Activated CD4-positive, alpha-beta T cell treated with anti-CD3 and anti-CD28 coated beads for 36 hours (primary cell): ENCODE measurements at places on chromosomes 3 and 15. TPM values are rescaled to one million over a fixed set of nuclear protein-coding genes. Genes with fewer than 3 reads are reported as not detected.
A peak's percentile ranks its signal among the peaks of the same experiment; 100 is the strongest.

EFCAB12 gene
- total RNA-seq: 0.56 TPM

KIF15 gene
- total RNA-seq: 40.1 TPM

OXTR gene
- 0.91 TPM for total RNA-seq

PAQR9 gene
- total RNA-seq: not detected

TERC gene
- 11.1 TPM for total RNA-seq

EPHB1 gene
- total RNA-seq: 0.98 TPM

MESP1 gene
- total RNA-seq: 4.6 TPM

EPHA6 gene
- not detected for total RNA-seq

DNA sequence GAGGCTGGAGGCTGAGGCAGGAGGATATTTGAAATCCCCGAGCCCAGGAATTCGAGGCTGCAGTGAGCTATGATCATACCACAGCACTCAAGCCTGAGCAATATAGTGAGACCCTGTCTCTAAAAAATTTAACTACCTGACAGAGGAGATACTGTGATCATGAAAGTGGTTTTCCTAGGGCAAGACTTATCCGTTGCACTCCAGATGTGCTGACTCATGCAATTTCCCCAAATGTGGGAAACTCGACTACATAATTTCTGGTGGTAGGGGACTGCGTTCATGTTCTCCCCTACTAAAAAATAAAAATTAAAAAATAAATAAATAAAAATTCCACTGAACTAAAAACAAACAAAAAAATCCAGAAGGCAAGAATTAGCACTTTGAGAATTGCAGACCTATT, 271.7 kb downstream of the SHQ1 start:
- DNase-seq: no peak

GRCh38 chr3:44920081-44920480, 45.7 kb downstream of the TGM4 start:
- no peak for DNase-seq

DNA sequence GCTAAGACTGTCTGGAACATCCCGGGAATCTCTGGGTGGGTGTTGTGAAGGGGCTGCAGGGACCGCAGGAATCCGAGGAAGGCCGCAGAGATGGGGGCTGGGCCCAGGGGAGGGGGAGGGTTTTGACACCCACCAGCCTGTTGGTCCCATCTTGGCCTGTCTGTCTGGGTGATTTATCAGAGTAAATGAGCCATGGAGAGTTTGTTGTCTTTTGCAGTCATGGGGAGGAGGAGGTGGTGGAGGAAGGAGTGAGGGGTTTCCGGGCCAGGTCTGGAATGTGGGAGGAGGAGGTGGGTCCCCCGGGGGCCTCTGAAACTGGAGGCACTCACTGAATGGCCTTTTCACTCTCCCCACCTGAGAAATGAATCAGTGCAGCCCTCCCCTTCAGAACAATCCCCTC, 11.5 kb downstream of the SEMA3F start:
- DNase-seq: no peak

- DNase-seq: peak; percentile 30
Measured at GRCh38 chr3:18891641-18892040, 256.7 kb upstream of the KCNH8 start.

GRCh38 chr15:95059346-95059905, 828.1 kb downstream of the MCTP2 start:
- no peak for DNase-seq

DNA sequence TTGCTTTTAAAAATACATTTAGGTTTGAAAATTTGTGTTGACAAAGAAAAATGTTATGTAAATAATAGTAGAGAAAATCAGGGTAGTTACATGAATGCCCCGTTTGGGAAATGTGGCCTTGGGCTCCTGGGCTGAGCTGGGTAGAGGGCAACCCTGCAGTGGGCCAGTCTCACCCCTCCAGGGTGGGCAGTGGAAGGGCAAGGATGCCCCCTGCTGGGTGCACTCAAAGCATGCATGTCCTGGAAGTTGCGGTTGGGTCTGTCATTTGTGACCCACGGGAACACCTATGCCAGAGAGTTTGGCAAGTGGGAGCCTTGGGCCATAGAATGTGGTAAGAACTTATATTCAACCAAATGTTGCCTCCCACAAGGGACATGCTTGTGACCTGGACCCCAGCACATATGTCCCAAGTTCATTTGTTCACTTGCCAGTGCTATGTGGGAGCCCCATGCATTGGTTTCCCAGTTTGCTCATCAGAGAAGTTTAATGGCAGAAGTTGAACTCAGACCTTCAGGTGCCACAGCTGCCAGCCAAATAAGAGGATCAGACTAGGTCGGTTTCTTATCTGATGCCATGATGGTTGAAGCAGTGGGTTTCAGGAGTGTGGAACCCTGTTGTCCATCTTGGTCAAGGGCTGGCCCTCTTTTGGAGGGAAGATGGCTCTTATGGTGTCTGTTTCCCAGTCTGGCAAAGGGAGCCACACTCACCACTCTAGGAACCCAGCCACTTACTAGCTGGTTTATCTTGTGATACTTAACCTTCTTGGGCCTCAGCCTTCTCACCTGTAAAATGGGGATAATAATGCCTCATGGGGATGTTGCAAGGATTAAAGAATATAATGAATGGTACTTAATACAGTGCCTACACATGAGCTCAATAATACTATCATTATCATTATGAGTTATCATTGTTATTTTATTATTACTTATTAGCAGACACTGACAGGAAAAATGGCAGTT, 2.5 kb upstream of the PLCB2 start:
- peak; percentile 85 for DNase-seq

DNA sequence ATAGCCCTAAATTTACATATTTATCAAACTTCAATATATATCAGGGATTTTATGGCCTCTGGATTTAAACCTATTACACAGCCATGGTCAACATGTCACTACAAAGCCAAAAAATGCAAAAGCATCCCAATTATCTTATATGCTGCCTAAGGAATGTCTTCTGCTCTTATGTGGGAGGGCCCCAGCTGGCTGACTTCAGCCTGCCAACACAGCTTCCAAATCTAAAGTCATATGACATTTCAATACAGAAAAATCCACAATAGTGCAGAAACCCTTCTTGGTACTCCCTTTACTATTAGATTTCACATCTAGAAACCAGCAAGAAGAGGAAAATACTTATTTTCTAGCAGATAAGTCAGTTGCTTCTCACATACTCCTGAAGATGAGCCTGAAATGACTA, 6.4 kb downstream of the PFN2 start:
- DNase-seq: no peak

DNA sequence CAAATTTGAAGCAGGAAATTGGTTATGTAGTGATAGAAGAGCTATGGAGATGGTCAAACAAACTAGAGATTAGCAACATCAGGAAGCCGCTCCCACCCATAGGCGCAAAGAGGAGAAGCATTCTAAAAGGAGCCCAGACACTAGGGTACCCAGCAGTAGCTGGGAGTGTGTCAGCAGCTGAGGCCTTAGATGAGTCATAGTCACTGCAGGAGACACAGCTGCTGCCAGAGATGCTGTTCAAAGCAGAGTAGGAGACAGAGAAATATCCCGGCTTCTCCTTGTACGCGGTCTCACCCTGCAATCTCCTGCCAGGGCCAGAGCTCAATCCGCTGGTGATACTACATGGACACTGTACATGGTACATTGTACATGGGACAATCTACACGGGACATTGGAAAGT, 61.9 kb downstream of the VGLL3 start:
- DNase-seq: no peak

- no peak for DNase-seq
Measured at GRCh38 chr3:127324913-127325628, 37.2 kb upstream of the PRR20G start.

GRCh38 chr3:31622636-31623288, 90.0 kb downstream of the STT3B start:
- DNase-seq: no peak

DNA sequence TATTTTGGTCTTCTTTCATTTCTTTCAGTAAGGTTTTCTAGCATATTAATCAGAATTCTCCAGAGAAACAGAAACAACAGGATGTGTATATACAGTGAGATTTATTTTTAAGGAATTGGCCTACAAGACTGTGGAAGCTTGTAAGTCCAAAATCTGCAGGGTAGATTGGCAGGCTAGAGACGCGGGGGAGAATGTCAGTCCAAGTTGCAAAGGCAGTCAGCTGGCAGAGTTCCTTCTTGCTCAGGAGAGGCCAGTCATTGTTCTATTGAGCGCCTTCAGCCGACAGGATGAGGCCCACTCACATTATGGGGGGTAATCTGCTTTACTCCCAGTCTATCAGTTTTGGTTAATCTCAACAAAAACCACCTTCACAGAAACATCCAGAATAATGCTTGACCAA, 133.4 kb upstream of the UBE3A start:
- DNase-seq: no peak

- DNase-seq: peak; percentile 65
Measured at GRCh38 chr3:118817748-118818165, 216.9 kb downstream of the IGSF11 start.

DNA sequence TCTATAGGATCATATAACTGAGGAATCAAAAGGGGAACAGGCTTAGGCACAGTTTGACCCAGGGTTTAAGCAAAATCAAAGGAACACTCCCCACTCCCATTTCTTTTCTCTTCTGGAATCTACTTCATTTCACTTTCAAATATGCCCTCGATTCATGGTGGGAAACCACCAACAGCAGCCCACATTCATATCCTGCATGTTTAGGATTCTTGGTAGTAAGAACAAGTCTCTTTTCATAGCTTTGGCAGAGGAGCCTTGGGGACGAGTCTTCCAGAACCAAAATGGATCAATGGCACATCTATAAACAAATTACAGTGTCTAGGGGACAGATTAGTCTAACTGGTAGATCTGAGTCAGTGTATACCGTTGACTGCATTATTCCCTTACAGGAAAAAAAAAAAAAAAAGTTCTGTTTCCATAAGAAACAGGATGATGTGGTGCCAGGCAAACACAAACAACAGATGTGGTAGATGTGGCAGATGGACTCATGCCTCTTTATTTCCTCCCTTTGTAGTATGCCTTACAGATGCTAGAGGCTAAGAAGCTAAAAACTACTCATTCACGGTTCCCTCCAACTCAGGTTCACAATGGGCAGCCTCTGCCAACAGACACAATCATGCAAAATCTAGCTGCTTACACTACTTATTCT, 578.3 kb upstream of the ADAMTS9 start:
- no peak for DNase-seq
